ENCODE measurements at places on chromosomes 2 and 18.

- no peak for DNase-seq
These were observed 312.7 kb downstream of the TCF4 start for GRCh38 chr18:55275039-55275901.

GRCh38 chr2:127701651-127702394 is 526 bp downstream of the SFT2D3 start:
- DNase-seq, result peak; percentile 74

- no peak for DNase-seq
These were observed 100.6 kb downstream of the ANTXR1 start for GRCh38 chr2:69113627-69114026.

DNA sequence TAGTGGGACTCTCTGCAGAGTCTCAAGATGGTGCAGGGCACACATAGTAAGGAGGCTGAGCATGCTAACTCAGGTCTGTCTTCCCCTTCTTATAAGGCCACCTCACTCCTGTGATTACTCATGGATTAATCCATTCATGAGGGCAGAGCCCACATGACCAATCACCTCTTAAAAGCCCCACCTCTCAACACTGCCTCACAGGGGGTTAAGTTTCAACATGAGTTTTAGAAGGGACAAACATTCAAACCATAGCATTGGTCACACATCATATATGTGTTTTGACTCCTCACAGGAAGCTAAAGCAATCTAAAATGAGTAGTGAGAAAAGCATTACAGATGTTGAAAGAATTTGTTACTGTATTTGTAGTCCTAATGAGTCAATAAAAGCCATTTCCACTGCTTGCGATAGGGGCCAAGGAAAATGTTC is 57.5 kb downstream of the DTNA start:
- DNase-seq, result no peak

DNA sequence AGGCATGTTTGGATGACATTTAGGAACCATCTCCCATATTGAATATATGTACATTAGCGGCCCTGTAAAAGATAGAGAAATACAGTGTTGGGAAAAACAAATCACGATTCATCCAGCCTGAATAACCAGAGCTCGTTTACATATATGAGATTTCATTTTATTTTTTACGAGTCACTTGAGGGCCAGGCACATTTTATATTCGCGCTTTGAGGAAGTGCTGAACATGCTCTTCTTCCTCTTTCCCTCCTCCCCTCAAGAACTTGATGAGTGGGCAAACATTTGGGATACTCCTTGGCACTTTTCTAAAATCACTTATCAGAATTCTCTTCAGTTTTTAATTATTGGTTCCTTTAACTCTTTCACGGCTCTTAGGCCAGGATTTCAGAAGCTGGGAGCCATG is 268.0 kb upstream of the TANK start:
- no peak for DNase-seq

DNA sequence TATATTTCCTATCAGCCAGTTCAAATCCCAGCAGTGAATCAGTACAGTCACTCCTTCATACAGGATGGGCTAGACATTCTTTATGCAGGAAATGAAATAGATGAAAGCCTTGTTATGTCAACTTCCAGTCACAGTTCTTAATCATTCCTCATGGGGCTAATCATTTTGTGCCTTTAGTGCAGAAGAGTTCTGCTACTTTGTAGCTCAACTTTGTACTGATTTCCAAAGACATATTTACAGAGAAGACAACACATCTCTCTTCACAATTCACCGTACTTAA is 593.9 kb upstream of the NETO1 start:
- no peak for DNase-seq

GRCh38 chr2:233358335-233358734 is 4.0 kb downstream of the DGKD start:
- DNase-seq, result no peak

DNA sequence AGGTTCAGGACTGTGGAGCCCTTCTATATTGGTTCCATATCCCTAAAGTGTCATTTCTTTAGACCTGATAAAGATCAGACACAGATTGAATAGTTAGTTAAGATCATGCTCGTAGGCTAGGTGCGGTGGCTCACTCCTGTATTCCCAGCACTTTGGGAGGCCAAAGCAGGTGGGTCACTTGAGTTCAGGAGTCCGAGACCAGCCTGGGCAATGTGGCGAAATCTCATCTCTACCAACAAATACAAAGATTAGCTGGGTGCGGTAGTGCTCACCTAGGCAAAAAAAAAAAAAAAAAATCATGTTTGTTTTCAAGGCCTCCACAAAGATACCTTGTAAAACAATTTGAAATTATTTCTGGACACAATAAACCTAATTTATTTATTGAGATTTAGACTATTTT is 4.6 kb upstream of the ANKAR start:
- no peak for DNase-seq

GRCh38 chr2:196448407-196449079 is 191.0 kb upstream of the CCDC150 start:
- DNase-seq, result no peak

DNA sequence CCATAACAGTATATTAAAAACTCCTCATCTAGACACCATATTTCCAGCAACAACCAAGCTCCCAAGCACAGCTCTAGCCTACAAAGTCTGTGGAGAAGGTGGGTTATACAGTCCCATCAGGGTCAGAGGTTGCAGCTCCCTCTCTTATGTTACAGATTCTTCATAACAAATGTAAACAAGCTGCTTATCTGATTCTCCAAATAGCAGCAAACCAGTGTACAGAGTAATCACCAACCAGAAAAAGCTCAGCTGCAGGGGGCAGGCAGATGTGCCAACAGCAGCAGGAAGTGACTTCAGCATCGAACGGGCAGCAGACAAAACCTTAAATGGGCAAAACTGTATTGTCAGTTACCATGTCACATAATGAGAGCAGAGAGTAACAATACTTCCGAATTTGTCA is 52.9 kb upstream of the NABP1 start:
- DNase-seq, result peak; percentile 8

DNA sequence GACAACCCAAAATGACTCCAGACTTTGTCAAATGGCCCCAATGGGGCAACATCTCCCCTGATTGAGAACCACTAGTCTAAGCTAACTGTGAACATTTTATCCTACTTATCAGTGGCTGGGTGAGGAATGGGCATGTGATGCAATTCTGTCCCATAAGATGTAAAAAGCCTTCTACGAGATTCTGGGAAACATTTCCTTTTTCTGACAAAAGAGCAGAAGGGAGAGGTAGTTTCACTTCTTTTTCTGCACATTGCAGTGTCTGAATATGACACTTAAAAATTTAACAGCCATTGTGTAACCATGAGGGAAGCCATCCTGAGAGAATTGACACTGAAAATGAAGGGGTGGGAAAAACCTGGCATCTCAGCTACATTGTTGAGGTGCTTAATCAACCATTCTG is 17.3 kb upstream of the MARCHF4 start:
- DNase-seq, result no peak

Data from activated T-helper 1 cell treated with anti-CD3 and anti-CD28 coated beads, Interleukin-2, amount 50 U/mL, for 16 hours (primary cell).